Ovary (tissue), 10 donors: ENCODE measurements at places on chromosomes 11 and 22. TPM values are rescaled to one million over a fixed set of nuclear protein-coding genes. Genes with fewer than 3 reads are reported as not detected.

- no peak for DNase-seq
- H3K4me1 ChIP-seq, result no peaks in the 10 kb centered on the region
- H3K27me3 ChIP-seq, result no peaks in the 10 kb centered on the region
- no peak overlapping the region for H3K27ac ChIP-seq
These were observed 85.4 kb downstream of the WNT7B start for GRCh38 chr22:45891471-45891995.

DNA sequence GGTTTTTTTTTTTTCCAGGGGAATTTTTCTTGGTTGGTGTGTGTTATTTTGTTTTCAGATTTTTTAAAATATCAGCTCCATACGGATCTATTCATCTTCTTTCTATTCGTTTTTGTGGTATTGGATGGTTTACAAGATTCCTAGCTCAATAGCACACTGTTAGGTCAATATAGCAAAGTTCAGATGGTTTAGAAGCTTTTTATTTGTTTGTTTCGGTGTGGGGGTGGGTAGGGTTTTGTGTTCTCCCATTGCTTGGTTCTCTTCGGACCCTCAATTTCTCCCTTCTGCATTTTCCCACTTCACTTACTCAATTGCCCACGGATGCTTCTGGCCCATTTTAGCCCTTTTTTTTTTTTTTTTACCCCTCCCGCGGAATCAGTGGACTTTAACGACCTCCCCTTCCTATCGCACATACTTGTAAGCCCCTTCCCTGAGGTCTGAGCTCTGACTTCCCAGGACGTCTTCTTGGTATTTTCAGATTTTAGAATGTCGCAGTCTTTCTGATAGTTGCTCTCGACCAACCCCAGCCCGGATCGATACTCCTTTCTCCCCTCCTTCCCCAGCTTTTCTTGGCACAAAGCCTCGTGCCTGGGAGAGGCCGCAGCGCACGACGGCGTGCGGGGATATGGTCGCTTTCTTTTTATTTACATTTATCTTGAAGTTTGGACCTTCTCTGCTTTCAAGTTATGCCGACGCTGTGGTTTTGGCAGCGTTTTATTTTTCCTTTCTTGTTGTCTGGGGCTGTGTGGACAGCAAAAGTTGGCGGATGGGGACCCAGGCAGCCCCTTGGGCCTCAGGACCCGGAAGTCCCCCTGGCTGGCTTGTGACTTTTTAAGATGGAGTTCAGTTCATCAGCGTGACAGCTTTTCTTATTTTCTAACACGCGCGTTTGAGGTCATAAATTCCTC lies 4.4 kb upstream of the SPDYC start:
- H3K27me3 ChIP-seq, result no peaks in the 10 kb centered on the region
- H3K36me3 ChIP-seq, result no peaks in the 10 kb centered on the region
- no peak overlapping the region for H3K27ac ChIP-seq
- H3K4me1 ChIP-seq, result peaks cover 3% of the 10 kb centered on the region
- no peak for DNase-seq

- H3K27ac ChIP-seq, result no peak overlapping the region
- no peaks in the 10 kb centered on the region for H3K4me1 ChIP-seq
These were observed 1157.5 kb downstream of the BRD1 start for GRCh38 chr22:48669986-48670716.

- H3K27ac ChIP-seq, result peak overlapping the region; percentile 79
- no peaks in the 10 kb centered on the region for H3K27me3 ChIP-seq
- peak; percentile 63 for DNase-seq
- peaks cover 10% of the 10 kb centered on the region for H3K4me1 ChIP-seq
- peak overlapping the region; percentile 56 for H3K4me3 ChIP-seq
These were observed 236.1 kb downstream of the TTC28 start for GRCh38 chr22:28443526-28443876.

- no peaks in the 10 kb centered on the region for H3K27me3 ChIP-seq
- H3K36me3 ChIP-seq, result no peaks in the 10 kb centered on the region
- H3K4me1 ChIP-seq, result peaks cover 5% of the 10 kb centered on the region
- no peak for DNase-seq
These were observed 46.4 kb upstream of the ARHGAP42 start for GRCh38 chr11:100640646-100641045.

GRCh38 chr22:46214149-46214548 lies 35.9 kb downstream of the CDPF1 start:
- no peak for DNase-seq
- no peak overlapping the region for H3K4me3 ChIP-seq
- H3K4me1 ChIP-seq, result no peaks in the 10 kb centered on the region
- H3K36me3 ChIP-seq, result no peaks in the 10 kb centered on the region

Gene DSCAML1
- polyA plus RNA-seq, result 0.77 TPM

Gene HPS4
- polyA plus RNA-seq, result 27.5 TPM

Gene BTG4
- not detected for polyA plus RNA-seq
